ENCODE measurements at places on chromosomes 1 and 21. TPM values are rescaled to one million over a fixed set of nuclear protein-coding genes. Genes with fewer than 3 reads are reported as not detected.

AADACL3 gene
- total RNA-seq, result not detected

SLC25A34 gene
- 4.3 TPM for total RNA-seq

SLC66A1 gene
- 7.6 TPM for total RNA-seq

ADCY10 gene
- total RNA-seq, result 0.16 TPM

GRCh38 chr1:218592688-218593087, 247.6 kb downstream of the TGFB2 start:
- no peaks in the 10 kb centered on the region for H3K4me1 ChIP-seq
- H3K27ac ChIP-seq, result no peak overlapping the region
- no peak overlapping the region for H3K4me3 ChIP-seq
- DNase-seq, result no peak

GRCh38 chr1:53511323-53511932, 52.2 kb downstream of the DMRTB1 start:
- no peaks in the 10 kb centered on the region for H3K36me3 ChIP-seq
- peak; percentile 53 for DNase-seq
- H3K27ac ChIP-seq, result peak overlapping the region; percentile 23
- H3K4me3 ChIP-seq, result no peak overlapping the region
- no peaks in the 10 kb centered on the region for H3K4me1 ChIP-seq
- no peaks in the 10 kb centered on the region for H3K27me3 ChIP-seq

DNA sequence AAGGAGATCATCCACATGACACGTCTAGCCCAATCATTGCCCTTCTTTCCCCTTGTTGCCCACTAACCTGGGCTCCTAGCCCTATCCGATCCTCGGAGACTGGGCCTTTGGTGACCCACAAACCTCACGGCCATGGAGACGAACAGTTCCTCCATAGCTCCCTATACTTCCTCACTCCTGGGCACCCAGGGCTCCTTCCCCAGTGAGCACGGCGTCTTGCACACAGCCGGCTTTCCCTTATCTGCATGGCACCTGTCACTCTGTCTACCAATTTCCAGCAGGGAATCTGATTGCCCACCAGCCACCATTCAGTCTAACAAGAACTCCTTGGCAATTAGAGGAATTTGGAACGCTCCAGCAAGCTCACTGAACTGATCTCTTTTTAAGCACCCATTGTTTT, 3.1 kb downstream of the GNG4 start:
- H3K36me3 ChIP-seq, result no peaks in the 10 kb centered on the region
- no peak overlapping the region for H3K27ac ChIP-seq
- H3K27me3 ChIP-seq, result no peaks in the 10 kb centered on the region
- H3K4me3 ChIP-seq, result no peak overlapping the region
- no peak for DNase-seq
- H3K4me1 ChIP-seq, result no peaks in the 10 kb centered on the region

DNA sequence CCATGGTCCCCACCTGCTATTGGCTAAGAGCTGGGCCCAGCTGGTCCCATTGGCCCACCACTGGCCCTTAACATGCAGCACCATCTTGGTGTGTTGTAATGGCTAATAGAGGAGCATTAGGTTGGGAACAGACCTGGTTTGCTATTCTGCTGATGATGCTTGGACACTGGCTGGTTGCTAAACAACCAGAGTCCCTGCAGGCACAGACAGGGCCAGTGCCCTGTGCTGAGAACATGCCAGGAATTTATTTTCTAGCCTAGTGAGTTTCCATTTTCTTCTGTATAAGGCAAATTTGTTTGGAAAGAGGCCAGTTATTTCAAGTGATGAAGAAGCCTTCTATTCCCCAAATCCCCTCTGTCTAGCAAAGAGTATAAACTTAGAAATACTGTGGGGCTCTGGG, 42.9 kb upstream of the TDRD10 start:
- H3K27me3 ChIP-seq, result no peaks in the 10 kb centered on the region
- DNase-seq, result peak; percentile 3
- H3K4me1 ChIP-seq, result no peaks in the 10 kb centered on the region
- H3K4me3 ChIP-seq, result no peak overlapping the region
- H3K27ac ChIP-seq, result no peak overlapping the region

- H3K27ac ChIP-seq, result no peak overlapping the region
- no peaks in the 10 kb centered on the region for H3K27me3 ChIP-seq
- no peak overlapping the region for H3K4me3 ChIP-seq
- no peak for DNase-seq
Observed at GRCh38 chr1:51189421-51190073, 46.5 kb upstream of the RNF11 start.

- H3K27ac ChIP-seq, result no peak overlapping the region
- DNase-seq, result peak; percentile 69
Observed at GRCh38 chr1:154463512-154463990, 38.5 kb upstream of the TDRD10 start.

DNA sequence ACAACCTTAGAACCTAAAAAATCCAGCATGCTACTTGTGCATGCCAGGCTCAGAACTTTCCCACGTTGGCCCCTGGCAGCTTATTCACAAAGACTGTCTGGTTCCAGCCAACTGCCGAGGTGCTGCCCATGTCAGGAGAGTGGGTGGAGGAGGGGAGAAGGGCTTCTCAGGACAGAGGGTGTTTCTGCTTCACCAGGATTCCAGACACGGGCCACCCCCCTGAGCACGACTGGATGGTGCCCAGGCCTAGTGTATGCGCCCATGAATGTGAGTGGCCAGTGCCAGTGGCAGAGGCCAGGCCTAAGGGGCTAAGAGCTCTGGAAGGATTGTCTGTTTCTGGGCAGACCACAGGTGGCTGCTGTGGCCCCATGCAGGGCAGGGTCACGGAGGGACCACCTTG, 148.2 kb upstream of the COL6A1 start:
- no peak for DNase-seq
- H3K36me3 ChIP-seq, result no peaks in the 10 kb centered on the region
- no peak overlapping the region for H3K4me3 ChIP-seq
- no peaks in the 10 kb centered on the region for H3K4me1 ChIP-seq

DNA sequence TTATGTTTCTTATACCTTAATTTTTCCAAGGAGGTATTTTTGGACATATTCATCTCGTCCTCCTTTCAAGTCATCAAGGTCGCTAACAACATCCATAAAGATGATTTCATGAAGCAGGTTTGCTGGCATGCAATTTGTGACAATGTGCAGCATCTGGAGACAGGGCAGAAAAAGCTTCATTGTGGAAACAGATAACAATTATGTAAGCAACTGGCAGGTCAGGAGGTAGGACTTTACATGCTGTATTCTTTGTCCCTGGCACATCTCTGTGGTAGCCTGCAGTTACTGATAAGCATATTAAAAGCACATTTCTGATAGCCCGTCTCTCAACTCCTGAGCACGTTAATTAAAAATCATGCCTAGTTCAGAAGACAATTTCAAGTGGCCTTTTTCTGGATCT, 156.8 kb downstream of the LEPR start:
- no peak overlapping the region for H3K27ac ChIP-seq
- no peak overlapping the region for H3K4me3 ChIP-seq
- no peaks in the 10 kb centered on the region for H3K36me3 ChIP-seq
- no peaks in the 10 kb centered on the region for H3K27me3 ChIP-seq
- H3K4me1 ChIP-seq, result no peaks in the 10 kb centered on the region

DNA sequence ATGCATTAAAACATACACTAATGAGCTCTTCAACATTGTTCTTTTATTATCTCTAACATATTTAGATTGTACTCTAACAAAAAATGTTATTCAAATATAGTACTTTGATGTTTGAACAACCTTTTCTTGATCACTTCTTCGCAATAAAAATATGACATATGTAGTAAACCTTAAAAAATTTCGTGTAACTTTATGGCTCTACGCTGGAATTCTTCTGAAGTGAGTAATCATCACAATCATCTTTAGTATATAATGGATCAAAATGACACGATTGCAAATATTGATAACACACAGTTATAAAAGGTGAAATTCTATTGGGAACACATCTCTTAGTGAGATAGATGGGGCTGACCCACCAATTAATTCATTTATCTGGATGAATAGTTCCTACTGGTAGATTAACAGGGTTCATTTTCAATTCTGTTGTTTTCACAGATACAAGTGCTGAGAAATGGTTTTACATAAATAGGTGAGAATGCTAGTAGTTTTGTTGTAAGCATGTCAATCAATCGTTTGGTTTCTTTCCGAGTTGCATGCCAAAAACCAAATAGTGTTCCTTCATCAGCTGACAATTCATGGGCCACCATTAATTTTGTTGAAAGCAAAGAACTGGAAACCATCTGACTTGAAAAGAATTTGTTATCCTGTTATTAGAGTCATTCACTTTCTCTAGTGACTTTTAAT, 1.5 kb upstream of the ZMPSTE24 start:
- no peak overlapping the region for H3K27ac ChIP-seq
- H3K27me3 ChIP-seq, result no peaks in the 10 kb centered on the region
- no peaks in the 10 kb centered on the region for H3K36me3 ChIP-seq

- no peak overlapping the region for H3K4me3 ChIP-seq
Observed at GRCh38 chr1:202069662-202070061, 53.1 kb upstream of the GPR37L1 start.

- no peaks in the 10 kb centered on the region for H3K27me3 ChIP-seq
- peaks cover 6% of the 10 kb centered on the region for H3K36me3 ChIP-seq
- DNase-seq, result no peak
- no peak overlapping the region for H3K4me3 ChIP-seq
- no peaks in the 10 kb centered on the region for H3K4me1 ChIP-seq
Observed at GRCh38 chr1:32186077-32186476, 6.6 kb downstream of the TXLNA start.

DNA sequence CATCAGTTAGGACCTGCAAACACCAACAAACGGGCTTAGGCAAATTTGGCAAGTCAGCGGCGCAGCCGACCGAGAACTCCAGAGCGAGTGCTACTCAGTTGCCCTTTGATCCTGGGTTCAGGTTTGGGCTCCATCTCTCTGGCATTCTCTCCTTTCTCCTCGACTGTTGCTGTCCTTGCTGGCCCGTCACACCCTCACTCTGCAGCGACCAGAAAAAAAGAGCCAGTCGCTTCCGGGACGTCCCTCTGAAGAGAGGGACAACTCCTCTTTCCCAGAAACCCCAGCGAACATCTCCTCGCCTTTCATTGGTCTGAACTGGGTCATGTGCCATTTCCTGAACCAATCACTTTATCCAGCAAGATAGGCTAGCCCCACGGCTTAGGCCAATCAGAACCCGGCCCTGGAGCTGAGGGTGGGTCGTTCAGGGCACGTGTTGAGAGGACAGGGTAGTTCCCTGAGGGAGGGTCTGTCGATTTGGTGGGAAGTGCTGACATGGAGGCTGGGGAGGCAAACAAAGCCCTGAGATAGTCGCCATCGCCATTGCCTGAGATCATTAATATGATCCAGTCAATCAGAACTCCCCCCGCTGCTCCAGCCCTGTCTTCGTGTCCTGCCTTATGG, 113.7 kb downstream of the PTPRU start:
- H3K36me3 ChIP-seq, result no peaks in the 10 kb centered on the region
- no peaks in the 10 kb centered on the region for H3K27me3 ChIP-seq
- H3K27ac ChIP-seq, result no peak overlapping the region
- H3K4me1 ChIP-seq, result no peaks in the 10 kb centered on the region

DNA sequence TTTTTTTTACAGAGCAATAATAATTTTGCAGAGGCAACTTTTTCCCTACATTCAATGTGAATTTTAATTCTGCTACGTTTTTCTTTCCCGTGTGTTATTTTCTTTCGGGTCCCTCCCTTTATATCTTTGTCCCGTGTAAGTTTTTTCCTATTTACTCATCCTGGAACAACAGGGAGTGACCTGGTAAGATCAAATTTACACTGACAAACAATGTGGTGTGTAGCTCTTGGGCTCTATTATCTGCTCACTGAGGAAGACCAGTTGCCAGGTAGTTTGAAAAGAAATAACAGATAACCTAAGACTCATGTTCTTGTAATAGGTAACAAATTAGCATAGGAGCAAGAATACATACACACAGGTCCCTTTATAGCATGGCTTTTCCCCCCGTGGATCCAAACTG, 33.7 kb upstream of the GUCA2A start:
- peaks cover 6% of the 10 kb centered on the region for H3K36me3 ChIP-seq
- DNase-seq, result no peak
- H3K4me3 ChIP-seq, result no peak overlapping the region
- H3K27me3 ChIP-seq, result no peaks in the 10 kb centered on the region

DNA sequence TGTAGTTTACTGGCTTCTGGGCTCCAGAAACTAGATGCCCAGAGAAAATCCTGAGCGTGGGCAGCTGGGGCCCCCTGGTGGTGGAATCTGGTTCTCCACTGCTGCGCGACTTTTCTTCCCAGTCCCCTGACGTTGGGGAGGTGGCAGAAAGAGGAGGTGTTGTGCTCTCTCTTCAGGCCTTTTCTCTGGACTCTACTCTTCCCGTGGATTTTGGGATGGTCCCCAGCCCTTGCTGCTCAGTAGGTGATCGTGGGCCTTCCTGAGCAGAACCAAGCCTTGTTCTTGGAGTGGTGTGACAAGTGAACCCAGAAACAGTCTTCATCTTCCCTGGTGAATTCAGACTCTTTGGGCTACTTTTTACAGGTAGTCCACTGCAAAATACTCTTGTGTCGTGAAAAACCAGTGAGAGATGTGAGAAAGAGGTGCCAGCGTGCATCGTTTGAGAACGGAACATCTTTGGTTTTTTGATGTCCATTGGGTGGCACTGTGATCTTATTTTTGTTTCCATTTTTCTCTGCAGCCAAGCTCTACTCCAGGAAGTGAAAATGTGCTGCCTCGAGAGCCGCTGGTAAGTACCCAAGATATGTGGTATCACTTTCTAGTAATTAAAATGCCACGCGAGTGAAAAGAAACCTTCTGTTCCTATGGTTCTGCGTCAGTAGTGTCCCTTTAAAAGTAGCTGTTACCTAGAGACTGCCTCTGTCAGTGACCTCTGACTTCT, 20.2 kb downstream of the PEX14 start:
- H3K27ac ChIP-seq, result no peak overlapping the region
- peak; percentile 78 for DNase-seq
- H3K4me3 ChIP-seq, result no peak overlapping the region

GRCh38 chr1:172909606-172910326, 141.0 kb downstream of the TNFSF18 start:
- DNase-seq, result no peak
- no peaks in the 10 kb centered on the region for H3K36me3 ChIP-seq
- no peaks in the 10 kb centered on the region for H3K27me3 ChIP-seq
- H3K4me3 ChIP-seq, result no peak overlapping the region
- H3K27ac ChIP-seq, result no peak overlapping the region
- H3K4me1 ChIP-seq, result no peaks in the 10 kb centered on the region

DNA sequence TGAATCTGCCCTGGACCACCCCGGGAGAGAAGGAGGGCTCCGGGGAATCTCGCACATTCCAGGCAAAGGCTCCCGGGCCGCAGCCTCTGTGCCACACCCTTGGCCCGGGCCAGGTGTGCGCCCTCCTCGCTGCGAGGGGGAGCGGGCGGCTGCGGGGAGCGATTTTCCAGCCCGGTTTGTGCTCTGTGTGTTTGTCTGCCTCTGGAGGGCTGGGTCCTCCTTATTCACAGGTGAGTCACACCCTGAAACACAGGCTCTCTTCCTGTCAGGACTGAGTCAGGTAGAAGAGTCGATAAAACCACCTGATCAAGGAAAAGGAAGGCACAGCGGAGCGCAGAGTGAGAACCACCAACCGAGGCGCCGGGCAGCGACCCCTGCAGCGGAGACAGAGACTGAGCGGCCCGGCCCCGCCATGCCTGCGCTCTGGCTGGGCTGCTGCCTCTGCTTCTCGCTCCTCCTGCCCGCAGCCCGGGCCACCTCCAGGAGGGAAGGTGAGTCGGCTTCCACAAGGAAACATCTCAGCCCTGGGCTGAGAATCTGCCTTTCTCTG, at the start of gene LAMC2:
LAMC2 (plus strand) TSS at position 324 of the 550 bp plus-strand sequence; CDS start at position 413, 89 bp downstream.
- no peaks in the 10 kb centered on the region for H3K36me3 ChIP-seq
- no peak within 1 kb of the TSS for H3K27ac ChIP-seq
- no peak for DNase-seq
- H3K27me3 ChIP-seq, result no peaks in the 10 kb centered on the region

All from aorta (tissue), 5 donors.